ENCODE measurements at places on chromosomes 16 and 17.

- peak; percentile 33 for DNase-seq
These were observed 395 bp downstream of the STXBP4 start for GRCh38 chr17:54968988-54969332.

GRCh38 chr16:12504312-12504711, 299.4 kb downstream of the CPPED1 start:
- DNase-seq, result no peak

GRCh38 chr17:49814781-49815529, 26.5 kb downstream of the KAT7 start:
- no peak for DNase-seq

DNA sequence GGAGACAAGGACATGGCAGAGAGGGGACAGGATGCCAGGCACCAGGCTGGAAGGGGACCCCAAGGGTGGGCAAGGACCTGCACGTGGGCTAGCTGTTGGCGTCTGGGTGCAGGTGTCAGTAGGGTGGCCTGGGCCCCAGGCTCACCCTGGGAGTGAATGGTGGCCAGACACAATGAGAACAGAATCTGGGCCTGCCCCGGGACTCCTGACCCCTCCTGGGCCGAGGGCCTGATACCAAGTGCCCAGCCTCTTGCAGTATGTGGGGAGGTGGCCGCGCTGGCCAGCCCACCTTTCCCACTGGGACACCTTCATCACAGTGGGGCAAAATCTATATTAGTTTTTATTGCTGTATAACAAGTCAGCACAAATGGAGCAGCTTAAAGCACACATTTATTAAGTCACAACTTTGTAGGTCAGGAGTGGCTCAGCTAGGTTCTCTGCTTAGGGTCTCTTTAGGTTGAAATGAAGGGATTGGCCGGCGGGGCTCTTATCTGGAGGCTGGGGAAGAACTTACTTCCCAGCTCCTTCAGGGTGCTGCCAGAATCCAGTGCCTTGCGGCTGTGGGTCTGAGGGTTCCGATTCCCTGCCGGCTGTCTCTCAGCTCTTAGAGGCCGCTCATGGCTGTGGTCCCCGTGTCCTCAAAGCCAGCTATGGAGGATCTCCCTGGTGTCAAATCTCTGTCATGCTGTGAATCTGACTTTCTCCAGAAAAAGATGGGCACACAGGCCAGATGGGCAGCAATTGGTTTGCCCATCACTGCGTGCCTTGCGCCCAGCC, 3.6 kb downstream of the PRSS33 start:
- no peak for DNase-seq

DNA sequence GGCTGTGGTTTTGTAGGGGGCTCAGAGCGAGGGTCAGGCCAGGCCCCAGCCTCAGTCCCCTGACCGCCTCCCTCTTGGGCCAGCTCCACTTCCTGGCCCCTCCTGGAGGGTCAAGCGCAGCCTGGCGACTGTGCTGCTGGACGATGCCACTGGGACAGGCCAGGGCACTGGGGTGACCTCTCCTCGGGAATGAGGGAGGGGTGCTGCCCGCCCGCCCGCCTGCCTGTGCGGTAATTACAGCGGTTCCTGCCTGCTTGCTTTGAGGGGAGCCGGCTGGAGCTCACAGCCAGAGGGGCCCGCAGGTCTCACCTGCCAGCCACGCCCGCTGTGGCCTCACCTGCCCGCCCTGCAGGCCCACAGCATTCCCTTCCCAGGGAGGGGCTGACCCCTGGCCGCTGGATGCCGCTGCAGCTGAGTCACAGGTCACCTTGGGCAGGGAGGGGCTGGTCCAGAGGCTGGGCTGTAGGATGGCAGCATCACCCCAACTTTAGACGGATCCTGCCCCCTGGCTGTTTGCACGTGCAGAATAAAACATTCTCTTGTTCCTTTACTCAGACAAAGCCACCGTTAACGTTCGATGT, 76.7 kb upstream of the CBX4 start:
- no peak for DNase-seq

- no peak for DNase-seq
These were observed 14.2 kb downstream of the KLHL36 start for GRCh38 chr16:84662471-84662870.

DNA sequence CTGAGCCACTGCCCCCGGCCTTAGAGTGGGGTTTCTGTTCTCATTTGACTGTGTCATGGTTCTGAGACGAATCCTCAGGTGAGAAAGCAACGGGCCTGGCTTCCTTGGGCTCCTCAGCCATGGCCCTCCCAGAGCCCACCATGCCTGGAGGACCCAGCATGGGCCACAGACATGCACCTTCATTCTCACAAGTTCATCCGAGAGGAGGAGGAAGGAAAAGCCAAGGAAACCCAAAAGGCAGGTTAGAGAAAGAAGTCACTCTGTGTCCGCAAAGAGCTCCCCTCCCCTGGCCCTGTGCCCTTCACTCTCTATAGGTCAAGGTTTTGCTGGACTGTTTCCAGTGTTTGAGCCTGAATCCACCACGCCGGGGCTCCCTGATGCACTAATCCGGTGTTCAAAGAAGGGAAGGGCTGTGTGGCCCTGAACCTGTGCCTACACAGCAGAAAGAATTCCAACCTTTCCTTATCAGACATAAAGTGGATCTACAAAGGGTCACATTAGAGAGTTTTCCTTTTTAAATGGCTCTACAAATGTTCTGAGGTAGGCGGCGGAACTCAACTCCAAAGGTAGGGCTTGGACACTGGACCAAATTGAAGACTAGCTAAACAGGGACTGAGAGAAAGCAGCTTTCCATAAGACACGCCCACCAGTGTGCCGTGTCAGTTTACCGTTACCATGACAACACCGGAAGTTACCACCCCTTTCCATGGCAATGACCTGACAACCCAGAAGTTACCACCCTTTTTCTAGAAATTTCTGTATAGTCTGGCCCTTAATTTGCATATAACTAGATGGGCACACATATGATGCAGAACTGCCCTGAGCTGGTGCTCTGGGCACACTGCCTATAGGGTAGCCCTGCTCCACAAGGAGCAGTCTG, 15.9 kb upstream of the PECAM1 start:
- DNase-seq, result no peak

DNA sequence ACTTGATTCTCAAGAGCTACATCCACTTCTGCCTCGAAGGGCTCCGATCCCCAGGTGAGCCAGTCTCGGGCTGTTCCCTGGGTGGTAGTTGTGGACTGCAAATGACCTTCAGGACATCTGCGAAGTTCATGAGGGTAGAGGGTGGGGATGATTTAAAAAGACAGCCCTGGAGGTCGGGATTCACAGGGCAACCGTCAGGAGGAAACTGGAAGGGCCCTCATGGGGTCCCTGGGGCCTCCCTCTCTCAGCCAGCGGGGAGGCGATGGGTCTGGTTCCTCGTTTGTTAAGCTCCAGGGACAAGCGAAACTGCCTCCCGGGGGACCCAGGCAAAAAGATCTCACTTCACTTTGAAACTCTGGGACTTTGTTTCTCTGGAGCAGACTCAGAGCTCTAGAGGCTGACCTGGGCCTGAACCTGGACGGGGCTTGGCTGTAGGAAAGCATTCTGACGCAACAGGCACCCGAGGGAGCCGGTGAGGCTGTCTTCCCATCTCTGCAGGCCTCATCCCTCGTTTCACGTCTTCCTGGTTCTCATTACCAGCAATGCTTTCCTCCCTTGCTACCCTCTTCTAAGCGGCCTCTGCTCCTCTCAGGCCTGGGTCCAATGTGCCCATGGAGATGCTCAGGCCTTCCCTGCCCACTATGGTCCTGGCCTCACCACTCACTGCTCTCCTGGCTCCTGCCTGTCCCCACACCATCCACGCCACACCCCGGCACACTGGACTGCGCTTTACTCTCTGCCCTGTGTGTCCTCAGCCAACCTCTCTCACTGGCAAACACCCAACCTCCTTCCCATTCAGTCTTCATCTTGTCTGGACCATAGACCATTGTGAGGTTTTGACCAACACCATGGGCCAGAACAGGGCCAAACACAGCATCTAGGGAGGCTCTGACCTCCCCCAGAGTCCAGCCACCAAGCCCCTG, 214.2 kb upstream of the TNRC6C start:
- no peak for DNase-seq

DNA sequence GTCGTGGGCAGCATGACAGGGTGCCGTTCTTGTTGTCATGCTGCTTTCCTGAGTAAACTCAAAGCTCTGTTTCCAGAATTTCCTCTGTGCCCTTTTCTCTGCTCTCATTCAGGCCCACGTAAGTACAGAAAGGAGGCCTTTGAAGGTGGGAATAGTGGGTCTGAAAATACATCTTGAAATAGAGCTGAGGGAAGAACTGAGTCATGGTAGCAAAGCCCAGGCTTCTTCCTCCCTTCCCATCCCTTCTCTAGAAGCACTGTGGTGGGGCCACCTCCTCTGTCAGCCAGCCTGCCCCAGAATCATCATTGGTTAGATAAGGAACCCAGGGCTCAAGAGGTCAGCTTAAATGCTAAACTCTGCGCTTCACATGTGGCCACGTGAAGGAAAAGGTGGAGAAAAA, 9.4 kb downstream of the CTRL start:
- no peak for DNase-seq

DNA sequence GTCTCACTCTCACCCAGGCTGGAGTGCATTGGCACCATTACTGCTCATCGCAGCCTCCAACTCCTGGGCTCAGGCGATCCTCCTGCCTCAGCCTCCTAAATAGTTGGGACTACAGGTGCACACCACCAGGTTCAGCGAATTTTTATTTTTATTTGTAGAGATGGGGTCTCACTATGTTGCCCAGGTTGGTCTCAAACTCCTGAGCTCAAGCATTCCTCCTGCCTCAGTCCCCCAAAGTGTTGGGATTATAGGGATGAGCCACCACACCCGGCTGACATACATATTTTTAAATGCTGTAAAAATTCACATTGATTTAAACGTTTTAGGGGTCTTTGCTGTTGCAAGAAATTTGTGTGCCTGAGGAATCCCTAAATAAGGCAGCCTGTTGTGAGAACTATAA, 24.8 kb upstream of the SEC14L1 start:
- DNase-seq, result no peak

DNA sequence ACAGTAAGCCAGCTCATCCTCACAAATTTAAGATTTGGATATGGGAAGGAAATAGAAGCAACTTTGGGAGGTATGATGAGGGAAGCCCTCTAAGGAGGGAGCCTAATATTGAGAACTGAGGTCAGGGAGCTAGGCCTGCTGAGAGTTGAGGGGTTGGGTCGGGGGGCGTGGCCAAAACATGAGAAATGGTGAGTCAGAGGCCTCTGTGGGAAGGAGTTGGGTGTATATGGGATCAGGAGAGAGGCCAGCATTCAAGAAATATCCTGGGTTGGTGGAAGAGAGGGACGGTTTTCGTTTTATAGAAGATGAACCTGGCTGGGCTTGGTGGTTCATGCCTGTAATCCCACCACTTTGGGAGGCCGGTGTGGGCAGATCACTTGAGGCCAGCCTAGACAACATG, 48.4 kb downstream of the CLEC16A start:
- no peak for DNase-seq

DNA sequence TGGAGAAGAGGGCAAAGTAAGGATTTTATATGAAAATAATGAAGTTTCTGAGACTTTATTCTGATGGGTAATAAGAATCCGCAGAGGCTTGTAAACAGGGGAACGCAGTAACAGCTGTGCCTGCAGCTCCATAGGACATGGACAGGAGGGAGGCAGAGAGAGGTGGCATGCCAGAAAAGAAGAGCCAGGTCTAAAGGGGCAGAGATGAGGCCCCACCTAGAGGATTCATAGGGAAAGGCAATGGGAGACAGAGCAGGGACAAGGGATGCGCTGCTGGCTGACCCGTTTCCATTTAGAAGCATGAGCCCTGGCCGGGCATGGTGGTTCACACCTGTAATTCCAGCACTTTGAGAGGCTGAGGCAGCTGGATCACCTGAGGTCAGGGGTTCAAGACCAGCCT, 340.3 kb upstream of the CDH5 start:
- no peak for DNase-seq

DNA sequence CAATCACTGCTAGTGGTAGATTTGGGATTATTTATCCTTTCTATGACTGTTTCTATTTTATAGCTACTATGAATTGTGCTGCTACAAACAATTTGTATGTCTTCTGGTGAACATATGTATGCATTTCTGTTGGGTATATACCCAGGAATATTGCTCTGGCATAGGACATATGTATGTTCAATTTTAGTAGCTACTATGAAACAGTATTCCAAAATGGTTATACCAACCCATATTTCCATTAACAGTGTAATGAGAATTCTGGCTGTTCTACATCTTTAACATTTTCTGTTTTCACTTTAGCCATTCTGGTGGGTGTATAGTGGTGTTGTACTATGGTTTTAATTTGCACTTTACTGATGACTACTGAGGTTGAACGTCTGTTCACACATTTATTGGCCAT, 57.6 kb upstream of the NACA2 start:
- no peak for DNase-seq

DNA sequence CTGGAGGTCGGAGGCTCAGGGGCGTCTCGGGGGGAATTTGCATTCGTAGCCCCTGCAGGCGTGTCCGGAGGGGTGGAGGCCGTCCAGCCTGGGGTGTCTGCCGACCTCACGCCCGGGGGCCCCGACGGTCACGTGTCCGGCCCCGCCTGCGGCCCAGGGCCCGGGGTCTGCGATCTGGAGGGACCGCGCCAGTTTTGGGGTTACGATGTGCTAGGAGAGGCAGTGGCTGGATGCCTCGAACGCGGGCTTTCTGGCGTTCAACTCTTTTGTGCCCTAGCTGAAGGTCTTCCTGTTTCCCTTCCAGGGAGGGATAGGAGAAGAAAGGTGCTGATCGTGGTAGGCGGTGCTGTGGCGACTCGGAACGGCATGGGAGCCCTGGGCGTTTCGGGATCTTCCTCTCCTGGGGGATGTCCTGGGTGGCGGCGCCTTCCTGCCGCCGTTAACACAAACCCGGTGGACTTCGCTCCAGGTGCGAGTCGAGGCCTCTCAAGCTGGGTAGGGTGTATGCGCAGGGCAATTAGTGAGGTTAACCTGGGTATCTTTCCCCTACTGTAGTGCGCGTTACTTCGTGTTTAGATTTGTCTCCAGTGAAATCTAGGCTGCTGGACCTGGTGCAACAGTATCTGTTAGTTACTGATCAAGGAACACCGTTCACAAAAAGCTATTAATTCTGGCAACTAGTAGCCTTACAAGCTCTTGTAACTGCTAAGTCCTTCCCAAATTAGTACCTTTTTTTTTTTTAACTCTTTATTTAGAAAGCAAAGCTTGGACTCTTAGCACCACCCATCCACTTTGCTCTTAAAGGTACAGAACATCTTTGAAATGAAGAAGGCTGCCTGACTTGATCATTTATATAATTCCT, 1.3 kb downstream of the AKAP1 start:
- DNase-seq, result peak; percentile 24

DNA sequence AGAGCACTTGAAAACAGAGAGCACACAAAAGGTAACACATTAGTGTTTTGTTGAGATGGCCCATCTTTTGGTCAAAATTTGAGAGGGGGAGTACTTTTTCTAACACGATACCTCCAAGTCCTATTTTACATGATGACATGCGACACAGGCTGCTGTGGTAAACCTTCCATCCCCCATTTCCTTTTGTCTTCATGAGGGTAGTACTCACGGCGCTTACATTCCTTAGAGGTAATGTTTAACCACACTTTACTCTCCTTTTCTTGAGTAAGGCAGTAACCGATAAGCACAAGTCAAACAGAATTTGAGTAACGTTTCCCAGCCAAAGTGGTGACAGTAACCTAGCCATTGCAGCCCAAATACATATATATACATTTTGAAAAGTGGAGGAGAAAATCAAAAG, 35.8 kb upstream of the PITPNM3 start:
- no peak for DNase-seq

Measured in stimulated activated CD4-positive, alpha-beta T cell treated with anti-CD3 and anti-CD28 coated beads, Interleukin-4, amount 100 ng/mL, for 24 hours (primary cell).